ENCODE measurements at places on chromosomes 16 and 17.

- no peak for DNase-seq
Measured at GRCh38 chr17:74252211-74252610, 21.8 kb upstream of the DNAI2 start.

- DNase-seq, result peak; percentile 37
Measured at GRCh38 chr17:58200024-58200633, 7.6 kb downstream of the EPX start.

DNA sequence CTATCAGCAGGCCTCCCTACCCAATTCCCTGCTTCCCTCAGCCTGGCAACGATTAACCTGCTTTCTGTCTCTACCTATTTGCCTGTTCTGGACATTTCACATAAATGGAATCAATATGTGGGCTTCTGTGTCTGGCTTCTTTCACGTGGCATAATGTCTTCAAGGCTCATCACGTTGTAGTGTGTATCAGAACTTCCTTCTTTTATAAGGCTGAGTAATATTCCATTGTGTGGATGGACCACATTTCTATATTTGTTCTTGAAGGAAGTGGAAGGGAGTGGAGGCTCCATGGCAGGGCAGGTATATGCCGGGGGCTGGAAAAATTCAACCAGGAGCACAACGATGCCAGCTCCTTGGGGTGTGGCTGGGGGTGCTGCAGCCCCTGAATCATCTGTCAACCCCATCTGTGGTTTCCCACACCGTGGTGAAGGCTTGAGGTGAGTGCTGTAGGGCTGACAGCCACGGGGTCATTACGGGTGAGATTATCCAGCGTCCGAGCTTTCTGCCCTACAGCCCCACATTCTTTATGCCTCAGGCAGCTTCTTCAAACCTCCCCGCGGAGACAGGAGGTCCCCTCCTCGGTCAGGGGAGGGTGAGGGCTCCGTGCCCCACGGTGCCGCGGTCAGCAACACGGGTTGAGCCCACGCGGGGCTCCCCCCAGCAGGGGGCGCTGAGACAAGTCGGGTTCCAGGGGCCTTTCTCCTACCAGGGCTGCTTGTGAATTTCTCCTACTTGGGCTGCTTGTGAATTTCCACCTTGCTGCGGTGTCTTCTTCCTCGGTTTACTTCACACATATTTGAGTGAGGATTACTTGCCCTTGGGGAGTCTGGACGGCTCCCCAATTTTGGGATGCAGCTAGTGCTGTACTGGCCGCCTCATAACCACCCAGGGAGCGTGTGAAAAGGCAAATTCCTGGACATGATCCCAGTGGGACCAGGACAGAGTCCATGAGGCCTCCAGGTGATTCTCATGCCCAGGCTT is 18.3 kb upstream of the WFIKKN2 start:
- peak; percentile 45 for DNase-seq

GRCh38 chr17:79983456-79983855 is 52.2 kb downstream of the TBC1D16 start:
- no peak for DNase-seq

GRCh38 chr16:25108054-25108453 is 3.5 kb upstream of the LCMT1 start:
- DNase-seq, result no peak

GRCh38 chr16:20897253-20897897 is 2.8 kb downstream of the DCUN1D3 start:
- DNase-seq, result no peak

GRCh38 chr16:1107731-1108130 is 11.7 kb upstream of the C1QTNF8 start:
- DNase-seq, result no peak

DNA sequence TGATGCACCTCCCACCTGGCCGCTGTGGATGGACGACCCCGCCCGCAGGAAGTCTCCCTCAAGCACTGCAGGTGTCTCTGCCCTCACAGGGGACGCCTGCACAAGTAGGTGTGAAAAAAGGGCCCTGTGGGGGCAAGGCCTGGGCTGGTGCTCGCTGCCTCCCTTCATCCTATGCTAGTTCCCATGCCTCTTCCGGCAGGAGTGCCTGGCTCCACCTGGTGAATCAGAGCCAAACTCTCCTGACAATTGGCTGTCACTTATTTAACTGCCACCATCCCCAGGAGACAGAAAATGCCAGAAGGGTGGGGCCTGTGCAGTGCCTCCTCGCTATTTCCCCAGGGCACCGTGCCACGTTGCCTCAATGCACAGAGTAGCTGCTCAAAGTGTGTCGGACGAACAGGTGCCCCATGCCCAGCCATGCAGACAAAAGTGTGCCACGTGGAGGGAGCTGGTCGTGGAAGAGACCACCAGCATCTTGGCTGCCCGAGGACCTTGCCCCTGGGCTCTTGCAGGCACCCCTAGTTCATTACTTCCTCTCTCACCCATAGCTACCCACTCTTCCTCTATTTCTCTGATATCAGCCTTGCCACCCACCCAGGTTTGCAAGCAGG is 170.7 kb downstream of the SEC14L1 start:
- no peak for DNase-seq

- DNase-seq, result no peak
Measured at GRCh38 chr16:8717892-8718415, 43.5 kb downstream of the ABAT start.

GRCh38 chr16:28845761-28846079 is 428 bp downstream of the TUFM start:
- no peak for DNase-seq

- DNase-seq, result no peak
Measured at GRCh38 chr16:17591655-17592405, 121.1 kb upstream of the XYLT1 start.

DNA sequence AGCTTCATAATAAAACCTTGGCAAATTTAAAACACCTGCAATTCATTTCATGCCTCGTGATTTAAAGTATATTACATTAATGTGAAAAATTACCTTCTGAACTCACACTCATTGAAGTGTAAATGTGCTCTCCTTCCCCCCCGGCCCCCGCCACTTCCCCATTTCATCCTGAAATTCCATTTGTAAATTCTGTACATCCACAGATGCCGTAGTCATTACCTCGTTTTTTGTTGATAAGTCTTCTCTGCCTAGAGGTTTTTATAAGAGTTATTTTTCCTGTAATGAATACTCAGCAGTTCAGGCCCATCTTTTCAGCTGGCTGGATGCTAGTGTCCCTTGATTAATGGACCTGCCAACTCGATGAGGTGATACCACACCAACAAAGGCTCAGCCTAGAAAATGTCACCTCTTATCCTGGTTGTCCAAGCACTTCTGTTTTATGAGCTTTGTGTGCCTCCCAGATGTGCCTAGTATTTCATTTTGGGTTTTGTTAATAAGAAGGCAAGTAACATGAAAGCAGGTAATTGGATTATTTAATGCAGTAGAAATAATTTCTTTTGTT is 64.8 kb upstream of the KIFC3 start:
- no peak for DNase-seq

DNA sequence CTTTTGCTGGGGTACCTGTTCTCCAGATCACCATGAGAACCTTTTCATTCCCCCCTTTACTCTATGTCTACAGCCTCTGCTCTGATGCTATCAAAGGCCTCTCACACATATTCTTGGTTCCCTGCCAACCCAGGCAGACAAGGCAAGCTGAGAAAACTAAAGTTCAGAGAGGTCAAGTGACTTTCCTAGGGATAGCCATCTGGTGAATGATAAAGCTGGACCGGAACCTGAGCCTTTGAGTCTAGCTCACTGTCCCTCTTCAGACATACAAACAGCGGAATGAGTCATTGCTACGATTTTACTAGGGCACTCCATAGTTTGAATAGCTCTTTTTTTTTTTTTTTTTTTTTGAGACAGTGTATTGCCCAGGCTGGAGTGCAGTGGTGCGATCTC is 73.3 kb downstream of the XYLT1 start:
- DNase-seq, result no peak

- peak; percentile 57 for DNase-seq
Measured at GRCh38 chr16:1300664-1301476, 8.6 kb upstream of the UBE2I start.

DNA sequence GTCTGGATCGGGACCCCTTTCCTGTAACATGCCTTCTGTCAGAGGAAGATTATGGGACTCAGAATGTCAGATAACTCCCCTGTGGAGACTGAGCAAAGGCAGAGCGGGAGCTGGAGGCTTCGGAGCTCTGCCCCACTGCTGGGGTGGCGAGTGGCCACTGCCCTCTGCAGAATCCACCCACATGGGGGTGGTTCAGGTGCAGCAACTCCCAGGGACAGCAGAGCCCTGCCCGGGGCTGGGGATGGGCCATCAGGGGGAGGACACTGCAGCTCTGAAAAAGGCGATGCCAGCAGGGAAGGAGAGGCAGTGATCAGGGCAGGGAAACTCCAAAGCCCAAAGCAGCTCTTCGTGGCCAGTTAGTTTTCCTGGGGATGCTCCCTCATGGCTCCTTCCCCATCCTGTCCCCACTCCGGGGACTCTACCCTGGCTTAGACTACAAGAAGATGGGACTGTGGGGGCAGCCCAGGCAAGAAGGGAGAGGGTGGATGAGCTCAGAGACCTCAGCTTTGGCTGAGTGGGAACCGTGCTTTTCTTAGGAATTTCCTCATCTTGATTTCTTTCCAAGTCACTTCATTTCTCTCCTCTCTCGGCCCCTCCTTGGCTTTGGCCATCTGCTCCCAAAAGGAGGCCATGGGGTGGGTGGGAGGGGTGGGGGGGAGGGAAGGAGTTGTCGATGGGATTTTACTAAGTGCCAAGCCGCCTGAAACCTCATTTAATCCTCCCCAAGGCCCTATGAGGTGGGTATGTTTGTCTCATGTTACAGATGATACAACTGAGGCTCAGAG is 4.0 kb downstream of the CA4 start:
- no peak for DNase-seq

GRCh38 chr17:57665696-57666095 is 79.4 kb downstream of the CCDC182 start:
- DNase-seq, result no peak

DNA sequence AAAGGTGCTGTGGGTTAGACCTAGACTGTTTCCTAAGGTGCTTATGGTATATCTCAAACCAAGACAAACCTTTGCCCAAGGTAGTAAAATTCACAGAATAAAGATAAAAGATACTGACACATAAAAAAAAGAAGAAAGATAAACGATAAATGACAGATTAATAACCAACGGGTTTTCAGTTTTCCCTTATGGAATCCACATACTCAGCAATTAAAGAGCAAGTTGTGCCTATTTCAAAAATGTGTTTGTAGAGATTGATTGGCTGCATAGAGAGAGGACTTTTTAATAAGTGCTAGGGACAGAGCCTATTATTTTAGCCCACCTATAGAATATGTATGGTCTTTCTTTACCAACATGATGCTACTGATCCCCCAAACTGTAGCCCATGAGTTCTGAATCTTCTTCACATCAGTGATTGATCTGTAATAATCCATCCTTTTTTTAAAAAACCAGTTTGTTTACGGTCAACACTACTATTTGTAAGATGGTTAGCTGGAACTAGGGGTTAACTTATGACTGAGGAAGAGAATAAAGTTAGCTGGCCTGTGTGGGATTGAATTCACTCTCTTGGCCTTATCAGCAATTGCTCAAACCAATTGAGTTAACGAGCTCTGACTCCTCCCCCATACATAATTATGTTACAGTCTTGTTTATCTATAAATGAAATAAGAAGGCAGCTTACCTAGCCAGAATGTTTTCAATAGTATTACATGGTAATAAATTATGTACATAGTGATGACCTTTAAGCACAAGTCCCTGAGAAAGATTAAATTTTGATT is 53.8 kb downstream of the SNX11 start:
- DNase-seq, result no peak

DNA sequence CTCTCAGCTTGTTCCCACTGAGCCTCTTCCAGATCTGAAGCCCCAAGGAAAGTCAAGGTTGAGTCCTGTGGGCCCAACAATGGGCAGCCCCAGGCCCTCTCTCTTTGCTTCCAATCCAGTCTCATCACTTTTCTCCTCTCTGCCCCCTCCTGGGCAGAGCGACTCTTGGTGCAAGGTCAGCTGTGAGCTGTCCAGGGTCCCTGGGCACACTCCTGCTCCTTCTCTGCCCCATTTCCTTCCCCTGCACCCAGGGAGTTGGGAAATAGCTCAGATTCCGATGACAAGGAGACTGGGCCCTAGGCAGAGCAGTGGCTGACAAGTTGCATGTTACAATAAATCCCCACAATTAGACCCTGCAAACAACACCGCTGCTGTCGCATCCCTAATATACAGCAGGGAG is 16.1 kb upstream of the CRHR1 start:
- no peak for DNase-seq

Measured in activated CD8-positive, alpha-beta memory T cell treated with anti-CD3 and anti-CD28 coated beads for 1 hour (primary cell).